ENCODE measurements at places on chromosomes 4 and X.

GRCh38 chr4:169660929-169661328 lies 40.6 kb downstream of the CLCN3 start:
- no peak for DNase-seq

GRCh38 chrX:136168929-136169735 lies 21.8 kb downstream of the FHL1 start:
- peak; percentile 17 for DNase-seq

DNA sequence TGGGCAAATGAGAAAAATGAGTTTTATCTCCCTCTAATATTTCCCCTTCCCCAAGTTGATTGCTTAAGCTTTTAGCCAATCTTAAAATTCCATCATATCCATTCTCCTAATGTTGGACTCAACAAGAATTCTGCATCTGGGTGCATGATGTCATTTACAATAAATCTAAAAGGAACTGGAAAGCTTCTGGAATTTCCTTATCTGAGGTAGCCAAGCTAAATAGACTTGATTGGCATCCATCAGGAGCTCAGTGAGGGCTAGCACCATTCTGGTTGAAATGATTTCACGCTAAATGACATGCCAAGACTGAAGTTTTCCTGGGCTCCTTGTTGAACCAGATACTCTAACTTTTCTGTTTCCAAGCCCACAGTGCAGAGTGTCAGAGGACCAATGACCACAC lies 110.3 kb upstream of the SCML1 start:
- DNase-seq = no peak

DNA sequence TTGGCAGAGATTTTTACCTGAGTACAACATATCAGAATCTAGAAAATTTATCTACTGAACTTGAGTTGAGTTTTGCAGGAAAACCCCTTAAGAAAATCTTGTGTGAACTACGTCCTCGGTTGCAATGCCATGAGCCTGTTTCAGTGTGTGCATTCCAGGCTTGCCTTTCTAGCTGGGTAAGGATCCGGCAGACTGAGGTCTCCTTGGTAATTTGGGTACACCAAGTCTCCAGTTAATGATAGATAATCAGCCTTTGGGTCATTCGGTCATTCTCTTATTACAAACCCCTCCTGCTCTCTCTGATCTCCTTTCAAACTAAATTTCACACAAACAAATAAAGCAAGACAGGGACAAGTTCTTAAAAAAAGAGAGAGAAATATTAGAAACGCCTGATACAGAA lies 5.9 kb upstream of the HAND2 start:
- no peak for DNase-seq

- no peak for DNase-seq
Observed at GRCh38 chr4:26101011-26101410, 187.0 kb downstream of the SMIM20 start.

Data from posterior cingulate gyrus (tissue), 11 donors.